ENCODE measurements at places on chromosomes 11 and 22. TPM values are rescaled to one million over a fixed set of nuclear protein-coding genes. Genes with fewer than 3 reads are reported as not detected.

- no peak for DNase-seq
These were observed 89.3 kb downstream of the NAT10 start for GRCh38 chr11:34194576-34195335.

DNA sequence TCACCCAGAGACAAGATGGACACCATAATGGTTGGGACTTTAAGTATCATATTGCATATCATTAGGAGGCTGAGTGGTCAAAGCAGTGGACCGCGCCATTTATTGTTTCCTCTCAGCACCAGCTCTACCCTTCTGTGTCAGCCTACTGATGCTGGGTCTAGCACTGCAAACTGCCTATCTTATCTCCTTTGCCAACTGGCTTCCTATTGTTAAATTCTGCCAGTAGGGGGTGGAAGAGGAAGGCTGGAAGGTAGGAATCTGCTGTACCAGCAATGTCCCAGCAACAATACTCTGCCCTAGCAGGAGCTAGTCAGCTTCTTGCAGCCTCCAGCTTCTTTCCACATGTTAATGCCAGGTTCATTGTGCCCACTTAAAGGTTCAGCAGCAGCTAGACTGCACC, 367.1 kb upstream of the PDGFD start:
- DNase-seq, result peak; percentile 8

- DNase-seq, result no peak
These were observed 6.9 kb upstream of the TUBA8 start for GRCh38 chr22:18103527-18104269.

GRCh38 chr22:32571761-32572160, 97.2 kb downstream of the FBXO7 start:
- no peak for DNase-seq

DNA sequence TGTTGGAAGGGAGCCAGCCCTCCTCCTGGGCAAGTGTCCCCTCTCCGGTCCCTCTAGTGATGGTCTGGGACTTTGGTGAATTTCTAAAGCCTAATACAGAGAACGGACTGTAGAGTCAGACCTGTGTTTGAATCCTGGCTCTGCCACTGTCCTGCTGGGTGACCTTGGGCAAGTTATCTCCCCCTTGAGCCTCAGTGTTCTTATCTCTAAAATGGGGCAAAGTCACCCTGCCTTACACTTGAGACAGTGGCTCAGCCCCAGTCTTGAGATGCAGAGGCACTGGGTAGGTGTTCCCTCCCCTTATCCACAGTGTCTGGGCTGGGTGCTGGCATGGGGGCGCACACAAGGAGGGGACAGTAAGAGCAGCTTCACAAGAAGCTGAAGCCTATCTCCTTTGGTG, 20.9 kb downstream of the DGAT2 start:
- DNase-seq, result no peak

MAPK8IP2 gene
- 3.0 TPM for polyA plus RNA-seq

MS4A7 gene
- not detected for polyA plus RNA-seq

MS4A2 gene
- polyA plus RNA-seq, result not detected

RGL4 gene
- not detected for polyA plus RNA-seq

OR8G5 gene
- polyA plus RNA-seq, result not detected

SCGB1C1 gene
- polyA plus RNA-seq, result not detected

OR51I2 gene
- not detected for polyA plus RNA-seq

TRIM48 gene
- polyA plus RNA-seq, result not detected

ELMOD1 gene
- 0.08 TPM for polyA plus RNA-seq

Measured in A549 (cell line).